ENCODE measurements at places on chromosomes 1 and 21.

- DNase-seq = no peak
Observed at GRCh38 chr1:50995651-50996050, 25.6 kb downstream of the CDKN2C start.

DNA sequence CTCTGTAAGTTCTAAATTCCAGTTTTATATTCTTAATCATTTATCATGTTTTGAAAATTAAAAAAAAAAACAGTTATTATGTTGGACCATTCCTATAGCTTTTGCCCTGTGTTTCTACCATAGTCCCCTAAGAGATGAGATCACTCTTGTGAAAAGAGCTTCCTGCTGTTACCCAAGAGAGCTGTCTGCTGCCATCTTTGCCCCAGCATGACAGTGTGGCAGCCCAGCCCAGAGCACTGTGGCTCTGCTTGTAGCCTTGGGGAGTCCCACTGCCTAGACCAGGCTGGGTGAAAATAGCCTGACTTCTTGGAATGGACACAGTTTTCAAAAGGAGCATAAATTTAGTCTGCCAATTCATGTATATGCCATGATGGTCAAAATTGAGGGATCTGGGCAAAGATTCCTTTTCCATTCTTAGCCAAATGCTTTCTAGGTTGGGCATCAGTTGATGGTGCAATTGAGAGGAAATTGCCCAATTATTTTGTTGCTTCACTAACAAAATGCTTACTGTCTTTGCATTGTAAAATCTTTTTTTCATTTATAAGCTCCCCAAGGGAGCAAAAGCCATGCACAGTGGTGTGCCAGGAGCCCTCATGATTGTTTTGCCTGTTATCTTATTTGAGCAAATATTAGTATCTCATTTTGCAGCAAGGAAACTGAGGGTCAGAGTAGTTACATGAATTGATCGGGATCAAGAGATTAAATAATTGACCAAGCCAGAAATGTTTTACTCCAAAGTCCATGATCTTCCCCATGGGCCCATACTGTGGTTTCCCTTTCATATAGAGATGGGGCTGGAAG is 72.8 kb downstream of the ETS2 start:
- DNase-seq = no peak

- peak; percentile 59 for DNase-seq
Observed at GRCh38 chr1:154481053-154481452, 21.0 kb upstream of the TDRD10 start.

- no peak for DNase-seq
Observed at GRCh38 chr1:193270996-193271395, 84.6 kb upstream of the B3GALT2 start.

DNA sequence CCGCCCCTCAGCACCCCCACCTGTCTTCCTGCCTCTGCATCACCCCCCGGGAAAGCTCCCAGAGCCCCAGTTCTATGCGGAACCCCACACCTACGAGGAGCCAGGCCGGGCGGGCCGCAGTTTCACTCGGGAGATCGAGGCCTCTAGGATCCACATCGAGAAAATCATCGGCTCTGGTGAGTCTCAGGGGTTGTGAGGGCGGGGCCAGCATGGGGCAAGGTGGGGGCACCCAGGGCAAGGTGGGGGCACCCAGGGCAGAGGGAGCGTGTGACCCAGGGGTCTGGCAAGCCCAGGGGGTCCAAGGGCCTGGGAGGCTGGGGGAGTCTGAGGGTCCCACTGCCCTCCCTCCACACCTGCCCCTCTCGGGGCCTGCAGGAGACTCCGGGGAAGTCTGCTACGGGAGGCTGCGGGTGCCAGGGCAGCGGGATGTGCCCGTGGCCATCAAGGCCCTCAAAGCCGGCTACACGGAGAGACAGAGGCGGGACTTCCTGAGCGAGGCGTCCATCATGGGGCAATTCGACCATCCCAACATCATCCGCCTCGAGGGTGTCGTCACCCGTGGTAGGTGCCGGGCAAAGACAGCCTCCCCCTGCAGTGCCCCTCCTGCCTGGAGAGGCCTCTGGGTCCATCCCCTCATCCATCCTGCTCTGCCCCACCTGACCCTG is 34.1 kb downstream of the EPHA8 start:
- DNase-seq = no peak

DNA sequence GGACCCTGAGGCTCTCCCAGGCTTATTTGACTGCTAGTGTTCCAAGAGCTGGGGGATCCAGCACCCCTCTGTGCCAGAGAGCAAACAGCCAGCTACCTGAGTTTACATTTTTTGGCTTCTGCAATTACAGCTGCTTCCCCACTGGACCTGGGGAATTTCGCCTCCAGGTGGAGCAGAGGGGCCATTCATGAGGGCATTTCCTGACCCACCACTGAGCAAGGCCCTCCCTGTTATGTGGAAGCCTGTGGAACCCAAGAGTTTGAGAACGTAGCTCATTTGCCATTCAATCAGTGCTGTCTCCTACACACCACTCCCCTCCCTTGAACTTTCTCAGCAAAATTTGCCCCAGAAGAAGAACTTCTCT is 42.7 kb upstream of the TMEM51 start:
- DNase-seq = no peak

DNA sequence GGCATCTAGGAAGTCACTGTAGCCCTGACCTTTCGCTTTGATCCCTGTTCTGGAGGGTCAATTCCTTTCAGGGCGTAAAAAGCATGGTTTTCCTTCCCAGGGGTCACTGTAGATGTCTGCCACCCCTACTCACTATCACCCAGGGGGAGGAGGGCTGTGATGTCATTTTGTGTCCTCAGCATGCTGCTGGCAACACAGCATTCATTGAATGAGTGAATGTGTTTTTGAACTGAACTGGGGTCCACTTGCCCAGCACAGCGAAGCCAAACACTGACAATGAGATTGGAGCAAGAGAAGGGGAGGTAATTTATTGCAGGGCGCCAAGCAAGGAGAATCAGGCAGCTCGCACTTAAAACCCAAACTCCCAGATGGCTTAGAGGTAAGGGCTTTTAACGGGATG is 78.2 kb upstream of the PGBD5 start:
- DNase-seq = no peak

DNA sequence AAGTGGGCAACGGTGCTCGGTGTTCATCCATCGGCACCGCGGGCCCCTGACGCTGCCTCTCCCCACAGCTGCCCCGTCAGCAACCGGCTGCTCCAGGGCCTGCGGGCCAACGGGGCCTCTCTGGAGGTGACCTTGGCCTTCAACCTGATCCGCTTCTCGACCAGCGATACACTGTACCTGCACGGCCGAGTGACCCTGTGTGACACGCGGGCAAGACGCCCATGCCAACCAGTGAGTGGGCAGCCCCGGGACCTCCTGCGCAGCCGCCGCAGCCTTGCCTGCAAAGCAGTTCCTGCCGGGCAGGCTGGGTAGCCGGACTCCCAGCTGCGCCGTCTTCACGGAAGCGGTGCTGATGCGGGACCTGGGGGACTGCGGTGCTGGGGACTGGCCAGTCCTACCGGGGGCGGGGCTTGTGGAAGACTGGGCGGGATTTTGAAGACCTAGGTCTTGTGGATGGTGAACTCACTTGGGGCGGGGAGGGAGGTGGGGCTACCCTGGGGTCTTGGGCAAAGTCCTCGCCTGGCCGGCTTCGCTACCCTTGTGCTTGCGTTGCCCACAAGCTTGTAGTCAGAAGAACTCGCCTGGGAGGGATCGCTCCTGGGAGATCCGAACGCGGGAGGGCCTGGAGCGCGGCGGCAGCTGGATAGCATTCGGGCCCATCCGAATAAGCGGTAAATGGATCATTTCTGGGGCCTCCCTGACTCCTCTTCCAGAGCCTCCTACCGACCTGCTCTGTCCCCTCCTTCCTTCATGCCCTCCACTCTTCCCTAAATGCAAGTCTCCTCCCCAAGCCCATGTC is 8.8 kb upstream of the CEP85 start:
- no peak for DNase-seq
